ENCODE measurements at places on chromosomes 3 and 15.

DNA sequence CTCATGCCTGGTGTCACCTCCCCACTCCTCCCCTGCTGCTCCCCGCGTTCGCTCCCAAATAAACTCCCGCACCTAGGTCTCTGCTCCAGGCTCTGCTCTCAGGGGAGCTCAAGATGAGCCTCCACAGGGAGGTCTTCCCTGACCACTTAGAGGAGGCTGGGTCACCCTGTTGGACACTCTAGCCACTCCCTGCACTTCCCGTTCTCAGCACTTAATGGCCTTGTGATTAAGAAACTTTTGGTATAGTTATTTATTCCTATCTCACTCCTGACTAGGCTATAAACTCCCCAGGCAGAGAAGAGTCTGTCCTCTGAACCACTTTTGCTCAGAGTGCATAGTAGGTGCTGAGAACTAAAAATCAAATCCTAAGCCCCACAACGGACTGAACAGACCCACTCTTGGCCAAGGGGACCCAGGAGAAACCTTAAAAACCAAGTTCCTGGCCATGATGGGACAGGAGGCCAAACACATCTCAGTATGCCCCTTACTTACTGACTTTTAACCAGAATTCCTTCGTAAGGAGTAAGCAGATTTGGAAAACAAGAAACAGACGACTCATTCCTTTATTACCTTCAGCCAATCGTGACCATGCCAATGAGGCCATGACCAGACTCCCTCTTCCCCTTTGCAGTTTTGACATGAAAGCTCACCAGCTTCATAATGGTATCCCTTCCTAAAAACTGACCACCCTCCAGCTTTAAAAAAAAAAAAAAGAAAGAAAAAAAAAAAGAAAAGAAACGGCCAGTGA lies 69.0 kb upstream of the HRH1 start:
- no peak for DNase-seq

- DNase-seq = no peak
Measured at GRCh38 chr3:55006244-55006676, 78.4 kb upstream of the LRTM1 start.

DNA sequence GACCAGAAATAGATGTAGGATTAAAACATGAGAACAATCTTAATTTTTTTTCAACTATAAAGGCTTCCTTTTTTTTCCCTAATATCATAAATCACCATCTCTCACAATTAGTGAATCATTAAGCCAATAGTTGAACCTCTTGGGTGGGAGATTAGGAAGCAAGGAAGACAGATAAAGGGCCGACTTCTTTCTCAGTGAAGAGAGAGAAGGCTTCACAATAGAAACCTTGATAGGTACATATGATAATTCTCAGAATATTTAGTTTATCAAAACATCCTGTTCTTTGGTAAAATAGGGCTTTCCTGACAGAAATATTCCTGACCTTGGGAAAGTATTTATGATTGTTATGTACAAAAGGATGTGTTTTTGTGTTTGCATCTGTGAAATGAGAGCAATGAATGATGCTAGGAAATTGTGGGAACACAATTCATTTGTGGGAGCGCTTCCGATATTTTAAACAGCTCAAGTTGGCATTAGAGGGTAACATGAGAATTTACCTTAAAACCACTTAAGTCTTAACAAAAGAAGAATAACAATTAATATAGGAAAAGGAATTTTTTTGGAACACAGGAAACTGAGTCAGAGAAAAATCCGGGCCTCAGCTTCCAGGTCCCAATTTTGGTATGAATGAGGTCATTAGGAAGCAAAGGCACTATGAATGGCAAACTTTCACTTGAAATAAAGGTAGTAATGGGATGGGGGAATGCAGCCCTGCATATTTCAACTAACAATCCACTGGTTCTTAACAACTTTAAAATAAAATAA lies 263.2 kb upstream of the TGFBR2 start:
- no peak for DNase-seq

DNA sequence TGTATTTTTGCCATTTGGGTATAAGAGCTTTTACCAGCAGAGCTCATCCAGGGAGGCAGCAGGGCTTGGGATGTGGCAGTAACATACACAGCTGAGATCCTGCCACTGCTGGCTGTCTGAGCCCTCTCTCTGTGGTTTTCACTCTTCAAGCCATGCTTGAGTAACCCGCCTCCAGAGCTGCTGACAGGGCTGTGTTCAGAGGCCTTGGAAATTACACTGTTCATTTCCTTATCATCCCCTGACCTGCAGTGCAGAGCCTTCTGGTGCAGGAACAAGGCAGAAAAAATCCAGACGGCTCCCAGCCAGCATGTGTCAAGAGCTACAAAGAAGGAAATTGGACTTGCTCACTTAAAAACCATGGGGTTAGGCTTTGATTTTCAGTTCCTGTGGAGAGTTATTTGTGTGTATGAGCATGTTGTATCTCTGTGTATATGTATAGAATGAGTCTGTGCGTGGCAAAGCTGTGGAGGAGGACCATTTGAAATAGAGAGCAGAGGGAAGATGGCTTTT lies 47.0 kb downstream of the ZNF609 start:
- DNase-seq = peak; percentile 13

DNA sequence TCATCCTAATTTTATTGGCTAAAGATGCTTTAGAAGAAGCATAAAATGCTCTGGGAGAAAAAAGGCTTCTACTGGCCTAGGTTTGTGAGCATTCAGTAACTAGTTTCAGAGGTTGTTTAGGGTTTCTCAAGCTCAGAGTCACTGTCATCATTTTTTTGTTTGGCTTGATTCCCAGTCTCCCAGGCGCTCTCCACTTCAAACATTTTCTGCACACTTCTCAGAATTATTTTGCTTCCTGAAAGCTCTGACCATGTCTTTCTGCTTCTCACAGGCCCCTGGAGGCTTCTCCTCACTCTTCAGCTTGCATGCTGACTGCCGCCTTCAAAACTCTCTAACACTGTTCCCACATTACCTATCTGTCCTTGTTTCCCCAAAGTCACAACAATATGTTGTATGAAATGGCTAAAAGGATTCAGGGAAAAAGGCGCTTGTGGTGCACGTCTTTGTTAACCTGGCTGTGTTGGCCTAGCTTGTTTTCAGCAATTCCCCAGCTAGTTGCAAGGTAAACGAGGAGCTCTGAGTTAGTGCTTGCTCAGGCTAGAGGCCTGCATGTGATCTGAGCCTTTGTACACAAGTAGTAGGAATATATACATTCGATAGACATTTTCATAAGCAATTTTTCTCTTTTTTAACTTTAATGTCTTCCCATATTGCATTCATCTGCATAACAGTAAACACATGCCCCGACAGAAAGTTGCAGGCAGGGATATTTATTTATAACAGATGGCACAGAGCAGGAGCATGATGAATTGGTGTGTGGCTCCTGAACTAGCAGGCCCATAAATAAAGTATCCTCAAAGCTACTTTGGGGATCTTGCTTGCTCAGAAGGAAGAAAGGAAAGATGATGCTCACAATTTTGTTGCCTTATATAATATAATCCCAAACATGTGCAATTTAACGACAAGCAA lies 129.2 kb upstream of the DPH6 start:
- no peak for DNase-seq

DNA sequence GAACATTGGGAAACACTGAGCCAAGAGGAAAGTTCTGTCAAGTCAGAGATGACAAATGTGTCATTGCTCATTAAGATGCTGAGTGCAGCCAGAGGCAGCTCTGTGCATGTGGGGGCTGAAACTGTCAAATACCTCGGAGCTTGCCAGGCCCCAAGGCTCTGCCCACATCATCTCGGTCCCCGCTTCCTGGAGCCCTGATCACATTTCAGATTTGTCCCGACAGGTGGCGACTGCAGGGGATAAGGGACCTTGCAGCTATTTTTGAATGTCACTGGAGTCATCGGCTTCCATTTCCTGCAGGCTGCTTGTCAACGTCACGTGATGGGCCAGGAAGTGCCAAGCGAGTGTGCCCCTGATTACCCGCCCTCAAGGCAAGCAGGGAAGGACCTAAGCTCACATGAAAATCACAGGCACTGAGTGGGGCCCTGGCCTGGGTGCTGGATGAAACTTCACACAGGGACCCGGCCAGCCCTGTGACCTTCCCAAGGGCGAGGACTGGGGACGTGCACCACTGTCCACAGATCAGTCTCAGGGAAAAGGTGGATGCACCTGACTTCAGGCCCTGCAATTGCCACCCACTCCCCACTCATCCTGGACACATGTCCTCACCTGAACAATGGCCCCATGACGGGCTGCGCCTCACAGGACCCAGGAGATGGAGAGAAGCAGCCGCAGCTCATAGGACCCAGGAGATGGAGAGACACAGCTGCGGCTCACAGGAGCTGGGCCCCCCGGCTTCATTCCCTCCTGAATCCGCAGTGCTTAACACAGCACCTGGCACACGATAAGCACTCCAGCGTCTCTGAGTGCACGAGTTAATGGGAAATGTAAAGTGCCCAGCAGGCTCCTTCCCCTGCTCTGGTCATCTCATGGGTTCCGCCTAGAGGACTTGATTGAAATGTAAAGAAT lies 73.4 kb downstream of the NUP210 start:
- DNase-seq = peak; percentile 26

- DNase-seq = no peak
Measured at GRCh38 chr3:10347648-10348403, 26.9 kb upstream of the SEC13 start.

DNA sequence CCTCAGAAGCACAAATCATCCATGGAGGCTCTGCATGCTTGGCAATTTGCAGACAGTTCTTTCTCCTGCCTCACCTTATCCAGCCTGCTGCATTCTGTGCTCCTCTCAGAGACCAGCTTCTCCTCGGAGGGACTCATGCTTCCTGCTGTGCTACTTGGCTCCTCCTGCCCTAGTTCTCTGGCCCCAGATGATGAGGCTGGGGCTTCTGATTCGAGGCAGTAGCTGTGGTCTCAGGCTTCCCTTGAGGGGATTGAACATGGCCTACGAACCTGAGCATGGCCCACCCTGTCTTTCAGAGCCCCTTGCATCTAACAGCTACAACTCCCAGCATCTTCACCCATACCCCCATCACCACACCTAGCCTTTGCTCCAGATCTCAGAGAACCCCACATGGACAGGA lies 6.7 kb downstream of the VIPR1 start:
- DNase-seq = no peak

DNA sequence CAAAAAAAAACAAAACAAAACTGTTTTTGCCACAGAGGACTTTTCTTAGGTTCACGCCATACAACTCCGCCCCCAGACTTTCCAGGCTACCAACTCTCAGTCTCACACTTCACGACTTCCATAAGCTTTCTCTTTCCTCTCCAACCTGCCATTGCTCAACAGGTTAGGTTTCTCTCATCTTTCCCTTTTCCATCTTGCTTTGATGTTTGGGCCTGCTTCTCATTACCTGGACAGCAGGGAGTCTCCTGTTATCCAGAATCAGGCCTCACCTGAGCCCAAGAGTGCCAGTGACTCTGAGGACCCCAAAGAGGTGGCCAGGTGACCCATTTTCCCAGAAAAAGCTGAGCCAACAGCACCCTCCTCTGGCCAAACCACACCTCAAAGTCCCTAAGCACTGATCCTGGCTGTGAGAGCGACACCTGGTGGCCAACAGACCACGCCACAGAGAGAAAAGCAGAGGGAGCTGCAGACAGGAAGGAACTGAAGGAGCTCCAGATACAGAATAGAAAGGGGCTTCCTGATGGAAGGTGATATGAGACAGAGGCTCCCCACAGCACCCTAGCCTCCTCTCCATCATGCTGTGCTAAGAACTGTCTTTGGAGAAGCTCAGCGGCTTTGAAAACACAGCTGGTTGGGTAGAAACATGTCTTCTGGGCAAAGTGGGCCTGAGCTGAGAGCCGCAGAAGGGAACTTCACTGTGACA lies 4.0 kb downstream of the CCDC51 start:
- DNase-seq = peak; percentile 75

- DNase-seq = no peak
Measured at GRCh38 chr3:71518089-71518488, 65.4 kb downstream of the FOXP1 start.

DNA sequence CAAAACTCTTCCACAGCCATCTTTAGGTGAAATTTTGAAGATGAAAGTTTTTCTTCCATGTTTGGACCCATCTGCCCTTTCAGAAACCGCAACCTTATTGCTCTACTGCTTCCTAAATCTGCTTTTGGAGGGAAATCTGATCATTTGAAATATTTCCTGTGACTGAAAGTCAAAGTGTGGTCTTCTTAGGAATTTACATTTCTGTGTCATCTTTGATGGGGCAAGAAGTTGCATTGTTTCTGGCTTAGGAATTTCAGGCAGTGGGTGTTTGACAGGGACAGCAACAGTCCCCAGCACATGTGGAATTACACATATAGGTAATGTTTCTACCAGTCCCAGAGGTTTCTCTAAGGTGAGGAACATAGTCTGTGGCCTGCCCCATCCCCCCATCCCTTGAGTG lies 5.3 kb upstream of the TYRO3 start:
- DNase-seq = no peak
